ENCODE measurements at places on chromosomes 16 and 17.

DNA sequence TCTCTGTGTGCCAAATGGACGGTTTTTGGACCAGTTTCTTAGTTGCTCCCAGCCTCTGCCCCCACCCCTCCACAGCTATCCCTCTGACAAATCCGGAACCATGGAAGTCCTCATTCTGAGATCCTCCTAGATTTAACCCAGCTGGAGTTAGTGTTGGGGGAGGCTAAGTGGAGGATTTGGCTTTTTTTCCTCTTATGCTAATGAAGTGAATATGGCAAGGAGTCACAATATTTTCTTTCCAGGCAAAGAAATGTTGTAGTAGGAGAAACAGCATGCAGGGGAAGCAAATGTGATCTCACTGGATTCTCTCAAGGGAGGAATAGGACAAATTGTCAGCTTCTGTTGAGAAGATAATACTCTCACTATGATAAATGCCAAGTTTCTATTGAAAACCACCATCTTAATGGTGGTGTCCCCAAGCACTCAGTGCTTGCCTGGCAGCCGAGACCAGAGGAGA lies 159.5 kb downstream of the MSI2 start:
- no peak for DNase-seq

GRCh38 chr16:72715267-72715666 lies 332.7 kb downstream of the ZFHX3 start:
- no peak for DNase-seq

GRCh38 chr16:77767211-77767610 lies 21.2 kb upstream of the VAT1L start:
- DNase-seq: no peak

DNA sequence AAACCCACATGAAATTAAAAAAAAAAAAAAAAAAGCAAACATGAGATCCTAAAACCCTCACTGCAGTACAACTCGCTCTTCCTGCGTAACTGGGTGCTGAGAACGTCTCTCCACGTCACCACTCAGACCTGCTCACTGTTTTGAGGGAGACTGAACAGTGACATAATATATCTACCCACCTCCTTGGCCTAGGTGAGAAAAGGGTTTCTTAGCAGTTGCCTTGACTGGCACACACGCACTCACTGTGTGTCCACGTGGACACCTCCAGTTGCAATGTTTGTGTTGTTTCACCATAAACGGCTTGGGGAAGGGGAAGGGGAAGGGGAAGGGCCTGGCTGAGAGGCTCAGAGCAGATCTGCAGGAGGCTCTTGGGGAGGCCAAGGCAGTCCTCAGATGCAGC lies 32.0 kb downstream of the FANCA start:
- DNase-seq: no peak

- no peak for DNase-seq
Observed at GRCh38 chr17:74767111-74767516, 9.0 kb downstream of the NAT9 start.

GRCh38 chr17:65047941-65048340 lies 8.6 kb downstream of the GNA13 start:
- no peak for DNase-seq

- DNase-seq: no peak
Observed at GRCh38 chr17:7704601-7705268, at the start of gene EFNB3. TSS of gene EFNB3 (plus strand) at chr17:7705202. CDS start at chr17:7705599, 397 bp downstream.

- peak; percentile 21 for DNase-seq
Observed at GRCh38 chr16:57603115-57604024, 25.1 kb upstream of the ADGRG1 start.

DNA sequence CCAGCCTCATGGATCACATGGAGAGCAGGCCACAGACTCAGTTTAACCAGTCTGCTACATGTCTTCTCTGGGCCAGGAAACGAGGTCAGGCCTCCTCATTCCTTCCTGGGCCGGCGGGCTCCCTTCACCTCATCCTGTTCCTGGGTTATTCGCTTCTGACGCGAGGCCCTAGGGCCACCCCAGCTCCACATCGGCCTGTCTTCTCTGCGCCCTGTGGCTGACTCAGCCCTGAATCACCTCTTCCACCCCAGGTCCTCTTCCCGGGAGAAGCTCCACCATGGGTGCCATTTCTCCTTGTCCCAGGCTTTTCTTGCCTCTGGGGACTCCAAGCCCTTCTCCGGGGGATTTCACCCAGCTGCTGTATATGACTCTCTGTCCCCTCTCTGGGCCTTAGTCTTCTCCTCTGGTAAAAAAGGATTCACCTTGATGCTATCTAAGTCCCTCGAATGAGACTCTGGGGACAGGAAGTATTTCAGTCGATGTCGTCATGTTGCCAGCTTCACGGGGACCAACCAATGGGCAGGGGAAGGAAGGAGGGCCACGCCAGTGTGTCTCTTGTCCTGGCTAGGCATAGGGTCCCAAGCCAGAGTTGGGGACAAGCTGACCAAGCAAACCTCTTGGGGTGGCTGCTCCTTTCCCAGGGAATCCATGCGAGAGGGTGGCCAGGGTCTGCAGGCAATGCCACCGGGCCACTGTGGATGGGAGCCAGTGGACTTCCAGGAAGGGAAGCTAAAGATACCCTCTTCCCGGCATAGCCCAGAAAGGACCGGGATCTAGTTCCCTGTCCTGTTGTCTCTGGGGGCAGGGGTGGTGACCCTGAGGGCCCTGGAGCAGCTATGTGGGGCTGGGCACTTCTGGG lies 58.7 kb downstream of the SOCS3 start:
- no peak for DNase-seq

GRCh38 chr16:55711959-55712876 lies 56.4 kb downstream of the SLC6A2 start:
- peak; percentile 79 for DNase-seq

- peak; percentile 45 for DNase-seq
Observed at GRCh38 chr17:66459811-66460270, 157.4 kb downstream of the PRKCA start.

DNA sequence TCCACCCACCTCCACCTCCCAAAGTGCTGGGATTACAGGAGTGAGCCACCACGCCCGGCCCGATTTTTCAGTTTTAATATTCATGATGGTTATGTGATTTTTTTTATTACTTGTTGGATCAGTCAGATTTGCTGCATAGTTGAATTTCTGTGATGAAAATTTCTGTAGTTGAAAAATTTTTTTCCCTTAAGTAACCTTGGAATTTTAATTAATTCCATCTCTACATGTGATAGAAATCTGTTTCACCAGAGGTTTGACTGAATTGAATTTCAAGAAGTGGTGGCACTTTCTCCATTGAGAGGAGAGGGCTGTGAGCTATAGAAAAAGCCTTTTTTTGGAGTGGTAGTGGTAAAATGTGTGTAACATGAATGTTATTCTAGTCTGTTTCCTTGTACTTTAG lies 24.7 kb downstream of the WIPF2 start:
- no peak for DNase-seq

DNA sequence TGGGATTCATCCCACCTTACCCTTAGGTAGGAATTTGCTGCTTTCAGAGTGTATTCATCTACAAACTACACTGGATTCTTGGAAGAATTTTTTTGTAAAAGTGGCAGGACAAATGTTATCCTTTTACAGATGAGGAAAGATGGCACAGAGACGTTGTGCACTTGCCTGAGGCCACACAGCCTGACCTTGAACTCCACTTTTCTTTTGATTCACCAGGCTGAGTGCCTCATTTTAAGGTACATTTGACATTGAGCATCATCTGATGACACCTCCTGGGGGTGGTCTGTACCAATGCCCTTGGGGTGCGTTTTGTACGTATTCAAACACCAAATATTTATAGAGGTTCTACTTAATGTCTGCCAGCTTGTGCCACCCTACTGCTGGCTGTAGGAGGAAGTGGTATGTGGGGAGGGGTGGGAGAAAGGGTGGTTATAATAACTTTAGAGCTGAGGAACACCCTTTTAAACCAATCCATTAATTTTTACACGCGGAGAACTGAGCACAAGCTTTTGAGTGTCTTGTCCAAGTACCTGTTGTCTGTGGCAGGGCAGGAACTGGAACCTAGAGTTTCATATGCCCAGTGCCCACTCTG lies 29.1 kb downstream of the HS3ST3B1 start:
- DNase-seq: no peak

- DNase-seq: no peak
Observed at GRCh38 chr17:58111676-58112075, 28.5 kb downstream of the DYNLL2 start.
